ENCODE measurements at places on chromosomes 5 and 9.

GRCh38 chr9:35646533-35647265 is 4.0 kb downstream of the SIT1 start:
- DNase-seq: peak; percentile 95

DNA sequence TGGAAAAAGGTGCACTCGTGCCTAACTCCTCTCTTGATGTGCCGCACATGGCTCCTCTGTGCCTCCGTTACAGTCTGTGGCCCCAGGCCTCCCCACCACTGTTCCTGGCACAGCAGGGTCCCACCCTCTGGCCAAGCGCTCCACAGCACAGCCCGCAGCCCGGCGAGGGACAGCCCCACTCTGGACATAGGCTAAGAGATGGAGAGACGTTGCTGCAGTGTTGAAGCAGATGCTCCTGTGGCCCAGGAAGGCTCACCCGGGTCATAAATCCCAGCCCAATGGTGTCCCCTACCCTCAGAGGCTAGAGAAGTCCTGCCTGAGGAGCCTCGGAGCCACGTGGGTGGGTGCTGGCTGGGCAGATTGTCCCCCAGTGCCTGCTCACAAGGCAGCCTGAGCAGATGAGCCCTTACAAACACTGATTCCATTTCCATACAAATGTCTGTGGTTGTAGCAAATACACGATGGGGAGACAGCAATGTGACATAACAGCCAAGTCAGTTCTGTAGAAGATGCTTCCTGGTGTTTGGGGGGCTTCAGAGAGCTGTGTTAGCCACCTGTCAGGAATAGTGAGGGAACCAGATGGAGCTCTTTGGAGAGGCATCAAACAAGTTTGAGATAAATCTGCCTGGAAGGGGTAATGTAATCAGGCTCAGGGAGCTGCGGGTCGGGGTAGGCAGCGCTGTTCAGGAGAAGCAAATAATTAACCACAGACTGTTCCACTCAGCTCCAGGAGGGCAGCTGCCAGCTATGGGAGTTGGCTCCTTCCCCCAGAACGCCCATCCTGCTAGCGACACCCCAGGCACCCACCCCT is 41.7 kb downstream of the C5orf15 start:
- DNase-seq: no peak

DNA sequence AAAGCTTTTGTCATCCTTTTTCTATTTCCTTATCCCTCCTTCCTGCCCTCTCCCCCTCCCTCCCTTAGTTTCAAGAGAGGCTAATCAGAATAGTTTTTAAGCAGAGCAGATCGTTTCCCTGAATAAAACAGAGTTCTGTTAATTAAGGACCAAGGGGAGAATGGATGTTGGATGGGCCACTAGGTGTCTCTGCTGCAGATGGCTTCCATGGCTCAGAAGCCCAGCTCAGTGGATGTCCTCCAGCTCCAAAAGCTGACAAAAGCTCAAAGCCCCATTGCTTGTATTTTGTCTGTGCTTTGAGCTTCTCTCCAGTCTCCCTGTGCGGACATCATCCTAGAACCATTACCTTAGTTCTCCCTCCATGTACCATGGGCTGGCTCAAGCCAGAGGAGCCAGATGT is 21.0 kb upstream of the NPR3 start:
- DNase-seq: no peak

DNA sequence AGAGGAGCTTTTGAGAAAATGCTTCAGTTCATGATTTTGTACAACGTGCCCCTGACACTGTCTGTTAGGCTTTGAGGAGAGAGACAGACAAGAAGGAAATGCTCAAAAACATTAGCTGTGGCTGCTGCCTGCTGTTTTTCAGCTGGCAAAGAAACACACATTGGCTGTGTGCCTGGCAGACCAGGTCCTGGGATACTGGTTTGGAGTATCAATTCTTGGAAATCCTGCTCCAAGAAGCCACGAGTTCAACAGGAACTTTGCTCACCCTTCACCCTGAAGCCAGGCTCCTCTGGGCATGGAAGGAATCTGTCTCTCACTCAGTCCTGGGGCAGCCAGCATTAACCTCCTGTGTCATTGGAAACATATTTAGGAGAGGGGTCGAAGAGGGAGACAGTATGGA is 245.5 kb downstream of the AUH start:
- DNase-seq: no peak

DNA sequence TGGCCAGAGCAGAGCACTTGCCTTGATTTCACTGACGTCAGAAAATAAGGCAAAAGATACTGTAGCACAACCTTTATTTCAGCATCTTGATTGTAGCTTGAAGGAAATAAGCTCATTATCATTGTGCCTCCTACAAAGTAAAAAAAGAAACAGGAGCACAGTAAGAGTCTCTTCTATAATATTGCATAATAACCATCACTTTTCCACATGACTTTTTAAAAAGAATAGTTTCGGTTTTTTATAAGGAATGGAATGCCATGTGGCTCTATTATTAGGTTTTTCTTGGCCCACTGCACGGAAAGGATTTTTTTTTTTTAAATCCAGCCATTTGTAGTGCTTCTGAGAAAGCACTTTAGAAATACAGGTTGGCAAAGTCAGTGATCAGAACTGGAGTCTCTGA is 655.3 kb downstream of the LRRC70 start:
- no peak for DNase-seq

DNA sequence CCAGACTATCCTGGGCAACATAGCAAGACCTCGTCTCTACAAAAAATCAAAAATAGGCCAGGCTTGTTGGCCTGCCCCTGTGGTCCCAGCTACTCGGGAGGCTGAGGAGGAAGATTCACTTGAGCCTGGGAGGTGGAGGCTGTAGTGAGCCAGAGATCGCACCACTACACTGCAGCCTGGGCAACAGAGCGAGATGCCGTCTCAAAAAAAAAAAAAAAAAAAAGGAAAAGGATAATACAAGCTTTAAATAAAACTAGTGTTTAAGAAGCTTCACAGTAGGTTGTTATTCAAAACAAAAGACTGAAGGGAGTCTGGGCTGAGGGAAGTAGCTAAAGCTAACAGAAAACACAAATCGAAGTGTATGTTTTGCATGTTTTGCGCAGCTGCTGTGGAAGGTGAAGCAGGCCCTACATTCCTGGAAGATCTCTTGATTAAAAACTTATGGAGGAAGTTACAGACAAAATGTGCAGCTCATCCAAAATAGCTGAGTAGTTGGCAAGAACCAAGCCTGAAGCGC is 581 bp upstream of the C9orf40 start:
- DNase-seq: no peak

GRCh38 chr5:6585939-6586646 is 46.8 kb downstream of the NSUN2 start:
- no peak for DNase-seq

DNA sequence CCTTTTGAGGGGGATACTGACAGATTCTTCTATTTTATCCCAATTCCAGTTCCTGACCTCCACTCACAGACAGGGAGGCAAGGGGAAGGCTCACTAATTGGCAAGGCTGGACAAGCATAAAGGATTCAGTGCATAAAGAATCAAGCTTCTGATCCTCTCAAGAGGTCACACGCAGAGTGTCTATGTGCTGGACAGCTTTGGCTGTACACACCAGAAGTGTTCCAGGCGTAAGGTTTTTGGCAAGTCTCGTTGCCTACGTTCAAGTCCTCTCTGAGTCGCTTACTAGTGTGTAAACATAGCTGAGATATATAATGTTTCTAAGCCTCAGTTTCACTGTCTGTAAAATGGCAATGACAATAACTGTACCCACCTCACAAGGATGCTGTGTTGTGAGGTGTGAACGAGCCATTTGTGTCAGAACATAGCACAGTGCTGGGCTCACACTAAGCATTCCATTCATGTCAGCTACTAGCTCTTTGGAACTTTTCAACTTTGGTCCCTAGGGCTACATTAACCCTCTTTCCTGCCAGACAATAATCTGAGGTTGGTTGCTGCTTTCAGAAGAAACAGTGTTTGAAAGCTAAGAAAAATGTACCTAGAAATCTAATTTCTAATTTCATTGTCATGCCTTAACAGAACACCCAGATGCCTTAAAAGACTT is 52.1 kb downstream of the PALM2AKAP2 start:
- DNase-seq: no peak

DNA sequence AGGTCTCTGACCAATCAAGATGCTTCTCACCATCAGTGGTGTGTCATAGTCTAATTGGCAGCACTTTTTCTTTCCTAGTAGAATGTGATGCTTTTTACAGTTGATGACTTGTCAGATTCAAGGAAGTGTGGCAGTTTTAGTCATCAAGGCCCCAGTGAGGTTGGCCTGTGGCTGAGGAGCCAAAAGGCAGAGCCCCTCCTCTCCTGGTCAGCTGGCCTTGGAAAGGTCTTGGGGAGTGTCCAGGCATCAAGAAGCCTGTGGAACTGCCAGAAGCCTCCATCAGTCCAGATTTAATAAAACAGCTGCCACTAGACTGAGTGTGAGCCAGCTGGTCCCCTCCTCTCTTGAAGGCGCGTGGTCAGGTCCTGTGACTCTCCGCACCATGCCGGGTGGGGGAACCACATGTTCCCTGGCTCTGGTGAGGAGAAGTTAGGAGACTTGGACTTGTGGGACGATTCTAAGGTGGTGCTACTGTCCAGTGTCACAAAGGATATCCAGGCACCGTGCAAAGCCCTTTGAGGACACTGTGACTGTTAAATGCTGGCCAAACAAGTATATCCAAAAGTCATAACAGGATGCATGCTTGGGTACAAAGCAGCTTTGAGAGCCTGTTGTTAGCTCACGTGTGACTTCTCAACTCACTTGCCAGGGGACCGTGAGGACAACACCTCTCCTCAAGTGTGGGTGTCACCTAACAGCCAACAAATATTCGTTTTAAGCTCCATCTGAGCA is 6.1 kb upstream of the ANGPTL2 start:
- no peak for DNase-seq

- DNase-seq: peak; percentile 19
Measured at GRCh38 chr9:93086447-93087224, 9.4 kb upstream of the CARD19 start.
